IMR-90 (cell line): ENCODE measurements at places on chromosomes 5 and 9. TPM values are rescaled to one million over a fixed set of nuclear protein-coding genes. Genes with fewer than 3 reads are reported as not detected.

Gene SLC6A18
- polyA plus RNA-seq, result not detected in 2 replicates

GRCh38 chr9:93230601-93231000 is 46.7 kb downstream of the WNK2 start:
- no peak for DNase-seq

GRCh38 chr9:33239921-33240320 is at the start of gene SPINK4:
Gene SPINK4 (plus strand): TSS chr9:33240167. CDS start chr9:33240209, 42 bp downstream.
- peak; percentile 37 for DNase-seq

DNA sequence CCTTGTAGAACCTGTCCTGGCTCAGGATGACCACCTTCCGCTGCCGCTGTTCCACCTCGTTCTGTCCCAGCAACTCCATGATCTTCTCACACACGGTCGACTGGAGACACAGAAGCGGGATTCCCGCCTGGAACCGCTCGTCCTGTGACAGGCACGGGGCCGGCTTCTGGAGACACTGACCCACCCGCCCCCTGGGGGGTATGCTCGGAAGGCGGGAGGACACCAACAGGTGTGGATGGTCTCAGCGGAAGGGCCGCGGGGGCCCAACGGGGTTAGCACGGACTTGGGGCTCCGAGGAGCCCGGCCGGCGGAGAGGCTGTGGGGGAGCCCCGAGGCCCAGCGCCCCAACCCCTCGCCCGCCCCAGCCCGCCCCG is 530 bp downstream of the UCK1 start:
- peak; percentile 15 for DNase-seq

DNA sequence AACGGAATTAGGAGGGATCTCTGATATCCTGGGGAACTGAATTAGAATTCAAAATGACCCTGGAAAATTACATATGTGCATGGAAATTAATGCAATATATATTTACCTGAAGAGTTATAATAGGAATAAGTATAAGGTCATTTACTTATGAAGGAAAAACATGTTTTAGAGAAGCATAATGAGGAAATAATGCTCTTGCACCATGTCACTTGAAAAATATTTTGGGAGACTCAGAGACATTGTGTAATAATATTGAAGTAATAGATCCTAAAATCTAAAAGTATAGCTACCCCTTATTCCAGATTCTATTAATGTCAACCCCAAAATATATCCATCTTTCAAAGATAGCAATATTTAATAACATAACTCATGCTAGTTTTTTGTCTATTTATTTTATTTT is 28.4 kb downstream of the SPZ1 start:
- DNase-seq, result no peak

Gene MYMK
- polyA plus RNA-seq, result not detected in 2 replicates

DNA sequence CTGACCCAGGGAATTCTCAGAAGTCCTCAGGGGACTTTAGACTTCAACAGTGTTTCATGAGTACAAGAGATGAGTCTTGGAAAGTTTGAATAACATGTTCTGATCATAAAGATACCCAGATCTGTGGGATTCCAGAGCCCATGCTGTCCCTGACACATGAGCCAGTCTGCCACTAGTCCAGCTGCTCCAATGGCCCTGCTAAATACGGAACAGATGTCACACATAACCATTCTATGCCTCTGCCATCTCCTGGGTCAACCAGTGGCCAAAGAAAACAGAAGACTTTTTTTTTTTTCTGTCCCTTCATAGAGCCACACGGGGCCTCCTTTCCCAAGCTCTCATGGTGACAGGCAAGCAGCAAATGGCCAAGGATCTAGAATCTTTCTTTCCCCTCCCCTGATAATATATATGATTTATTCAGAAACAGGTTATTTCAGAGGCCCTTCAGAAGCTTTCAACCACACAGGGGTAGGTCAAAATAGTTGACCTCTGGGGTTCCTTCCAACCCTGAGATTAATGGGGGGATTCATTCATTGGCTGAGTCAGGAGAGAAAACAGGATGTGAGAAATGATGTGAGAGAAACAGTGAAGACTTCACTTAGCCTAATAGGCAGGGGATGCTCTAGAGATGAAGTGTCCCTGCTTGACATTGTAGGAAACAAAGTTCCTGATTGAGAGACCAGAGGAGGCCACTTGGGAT is 367.7 kb downstream of the CDK5RAP2 start:
- no peak for DNase-seq

Gene FAM151B
- 1.0 and 1.5 TPM in 2 replicates for polyA plus RNA-seq

Gene DYNC2I2
- 33.7 and 42.9 TPM in 2 replicates for polyA plus RNA-seq

GRCh38 chr5:56670916-56671315 is 144.4 kb upstream of the MAP3K1 start:
- peak; percentile 69 for DNase-seq

Gene ST6GALNAC6
- polyA plus RNA-seq, result 47.6 and 48.6 TPM in 2 replicates

Gene FAM153A
- polyA plus RNA-seq, result not detected in 2 replicates

Gene GNA14
- polyA plus RNA-seq, result 0.03 TPM in 1 of 2 replicates, not detected in the other

- DNase-seq, result peak; percentile 66
These were observed 83.7 kb upstream of the ORM1 start for GRCh38 chr9:114238891-114239875.

DNA sequence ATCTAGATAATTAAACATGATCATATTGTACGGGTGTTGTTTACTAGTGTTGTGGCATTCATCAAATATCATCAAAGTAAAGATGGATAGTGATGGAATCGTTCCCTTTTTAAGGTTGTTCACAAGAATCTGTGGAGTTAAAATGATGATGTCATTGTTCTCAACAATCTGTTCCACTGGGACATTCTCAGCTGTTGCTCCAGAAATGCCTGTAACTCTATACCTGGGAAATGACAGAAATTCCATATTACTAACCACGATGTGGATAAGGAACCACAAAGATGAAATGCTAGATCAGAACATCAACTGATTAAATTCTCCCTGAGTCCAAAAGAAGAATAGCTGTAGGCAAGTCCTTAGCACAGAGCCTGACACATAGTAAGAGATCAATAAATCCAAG is 38.0 kb downstream of the RIGI start:
- peak; percentile 86 for DNase-seq

Gene PCDHB4
- 0.03 and 0.06 TPM in 2 replicates for polyA plus RNA-seq

- DNase-seq, result peak; percentile 52
These were observed 32.8 kb upstream of the TNFAIP8 start for GRCh38 chr5:119322948-119323537.
